ENCODE measurements at places on chromosomes 16 and 17.

DNA sequence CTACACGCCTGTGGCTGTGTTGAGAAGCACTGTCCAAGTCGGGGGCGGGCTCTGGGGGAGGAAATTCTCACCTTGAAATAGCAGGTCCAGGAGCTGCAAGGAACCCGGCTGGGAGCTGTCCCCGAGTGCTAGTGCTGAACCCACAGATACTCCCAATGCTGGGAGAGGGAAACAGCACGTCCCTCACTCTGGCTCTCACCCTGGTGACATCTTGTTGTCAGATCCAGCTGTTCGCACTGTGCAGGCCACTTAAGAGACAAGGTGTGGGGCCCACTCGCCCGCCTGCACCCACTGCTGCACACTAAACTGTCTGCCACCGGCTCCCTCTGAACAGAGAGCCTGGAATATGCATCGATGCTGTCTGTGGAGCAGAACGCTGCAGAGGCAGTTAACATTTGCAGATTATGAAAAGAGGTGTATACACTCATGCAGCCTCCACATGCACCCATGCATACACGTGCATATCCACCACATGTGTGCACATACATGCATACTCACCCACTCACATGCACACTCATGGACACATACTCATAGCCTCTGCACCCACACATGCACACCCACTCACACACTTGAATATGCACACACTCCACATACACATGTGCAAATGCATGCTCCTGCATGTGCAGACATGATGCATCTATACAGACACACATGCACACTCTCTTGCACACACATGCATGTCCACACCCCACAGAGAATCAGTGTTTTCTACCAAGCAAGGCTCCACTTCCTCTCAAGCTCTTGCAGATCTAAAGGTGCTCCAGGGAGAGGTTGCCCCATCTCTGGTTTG lies 42.0 kb downstream of the MGAT5B start:
- no peak for DNase-seq

GRCh38 chr17:48907713-48908046 lies 527 bp upstream of the UBE2Z start:
- DNase-seq = no peak

DNA sequence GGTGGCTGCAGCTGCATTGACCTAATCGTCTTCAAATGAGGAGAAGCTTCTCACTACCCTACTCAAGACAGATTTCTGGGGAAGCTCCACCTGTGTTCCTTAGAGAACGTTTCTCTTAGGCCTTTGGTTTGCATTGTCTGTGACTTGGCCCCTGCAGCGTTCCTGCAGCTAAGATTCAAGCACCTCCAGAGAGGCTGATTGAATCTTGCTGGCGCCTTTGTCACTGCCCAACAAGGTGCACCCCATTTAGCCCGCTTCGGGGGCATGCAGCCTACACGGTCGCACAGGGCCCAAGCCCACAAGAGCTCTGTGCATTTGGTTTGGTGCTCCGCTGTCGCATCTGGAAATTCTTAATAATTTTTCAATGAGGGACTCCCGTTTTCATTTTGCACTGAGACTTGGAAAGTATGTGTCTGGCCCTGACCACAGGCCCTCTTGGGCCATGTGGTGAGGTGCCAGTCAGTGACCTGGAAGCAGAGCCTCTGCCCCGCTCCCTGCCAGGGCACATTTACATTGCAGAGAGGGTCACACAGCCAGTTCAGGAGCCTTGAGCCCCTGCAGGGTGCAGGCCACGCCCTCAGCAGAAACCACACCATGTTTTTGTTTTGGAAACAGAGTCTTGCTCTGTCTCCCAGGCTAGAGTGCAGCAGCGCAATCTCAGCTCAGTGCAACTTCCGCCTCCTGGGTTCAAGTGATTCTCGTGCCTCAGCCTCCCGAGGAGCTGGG lies 51.1 kb upstream of the CACNG5 start:
- no peak for DNase-seq

GRCh38 chr17:29573871-29574731 lies 5.6 kb downstream of the TP53I13 start:
- DNase-seq = no peak

DNA sequence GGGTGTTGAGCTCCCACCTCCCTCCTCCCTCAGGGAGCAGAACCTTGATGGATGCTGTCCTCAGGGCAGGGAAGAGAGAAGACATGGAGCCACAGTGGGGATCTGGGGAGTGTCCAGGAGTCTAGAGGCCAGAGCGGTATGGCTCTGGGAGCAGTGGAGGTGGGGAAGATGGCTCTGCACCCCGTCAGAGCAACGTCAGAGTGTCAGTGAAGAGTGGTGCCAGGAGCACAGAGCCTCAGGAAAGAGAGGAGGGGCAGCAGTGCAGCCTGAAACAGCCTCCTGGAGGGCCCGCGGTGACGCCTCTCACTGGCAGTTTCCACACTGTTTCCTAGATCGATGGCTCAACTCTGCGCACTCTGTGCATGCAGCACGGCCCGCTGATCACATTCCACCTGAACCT lies 23.2 kb upstream of the SLC5A11 start:
- DNase-seq = no peak

DNA sequence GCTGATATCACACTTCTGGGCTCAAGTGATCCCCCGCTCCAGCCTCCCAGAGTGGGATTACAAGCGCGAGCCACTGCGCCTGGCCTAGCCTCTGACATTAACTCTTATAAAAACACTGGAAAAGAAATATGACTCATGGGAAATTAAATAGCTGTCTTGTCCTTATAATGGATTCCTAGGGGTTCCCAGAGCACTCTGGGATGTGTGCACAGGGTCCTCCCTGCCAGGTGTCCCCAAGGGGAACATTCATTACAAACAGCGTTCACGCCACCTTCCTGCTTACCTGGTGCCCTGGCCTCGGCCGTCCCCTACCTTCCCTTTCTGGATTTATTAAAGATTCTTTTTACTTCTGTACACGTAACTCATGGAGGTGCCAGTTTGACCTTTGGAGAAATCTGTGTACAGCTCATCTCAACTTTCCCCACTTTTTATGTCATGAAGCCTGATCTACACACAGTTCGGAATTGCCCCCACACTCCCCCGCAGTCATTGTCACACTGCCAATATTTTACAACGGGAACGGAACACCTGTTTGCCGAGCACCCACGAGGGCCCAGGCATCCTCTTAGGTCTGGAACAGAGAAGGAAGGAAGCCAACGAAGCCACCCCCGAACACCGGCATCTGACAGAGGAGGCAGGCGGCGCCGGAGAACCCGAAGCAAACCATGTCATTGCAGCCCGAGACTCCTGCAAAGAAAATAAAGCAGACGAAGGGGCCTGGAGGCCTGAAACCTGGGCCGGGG lies 39.7 kb upstream of the MEAK7 start:
- no peak for DNase-seq

GRCh38 chr17:73156887-73157520 lies 7.8 kb upstream of the SSTR2 start:
- no peak for DNase-seq

DNA sequence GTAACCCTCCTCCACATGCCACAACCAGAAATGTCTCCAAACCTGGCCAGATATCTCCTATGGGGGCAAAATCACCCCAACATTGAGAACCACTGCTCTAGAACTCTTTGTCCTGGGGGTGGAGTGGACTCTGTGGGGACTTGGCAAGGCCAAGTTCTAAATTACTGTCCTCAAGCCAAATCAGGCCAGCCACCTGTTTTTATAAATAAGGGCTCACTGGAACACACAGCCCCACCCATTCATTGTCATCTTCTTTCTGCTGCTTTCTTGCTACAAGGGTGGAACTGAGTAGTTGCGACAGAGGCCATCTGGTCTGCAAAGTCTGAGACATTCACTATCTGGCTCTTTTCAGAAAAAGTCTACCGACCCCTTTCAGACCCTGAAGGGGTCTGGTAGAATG lies 26.8 kb upstream of the TMEM220 start:
- no peak for DNase-seq

- no peak for DNase-seq
Observed at GRCh38 chr16:21940570-21940969, 12.6 kb upstream of the UQCRC2 start.

DNA sequence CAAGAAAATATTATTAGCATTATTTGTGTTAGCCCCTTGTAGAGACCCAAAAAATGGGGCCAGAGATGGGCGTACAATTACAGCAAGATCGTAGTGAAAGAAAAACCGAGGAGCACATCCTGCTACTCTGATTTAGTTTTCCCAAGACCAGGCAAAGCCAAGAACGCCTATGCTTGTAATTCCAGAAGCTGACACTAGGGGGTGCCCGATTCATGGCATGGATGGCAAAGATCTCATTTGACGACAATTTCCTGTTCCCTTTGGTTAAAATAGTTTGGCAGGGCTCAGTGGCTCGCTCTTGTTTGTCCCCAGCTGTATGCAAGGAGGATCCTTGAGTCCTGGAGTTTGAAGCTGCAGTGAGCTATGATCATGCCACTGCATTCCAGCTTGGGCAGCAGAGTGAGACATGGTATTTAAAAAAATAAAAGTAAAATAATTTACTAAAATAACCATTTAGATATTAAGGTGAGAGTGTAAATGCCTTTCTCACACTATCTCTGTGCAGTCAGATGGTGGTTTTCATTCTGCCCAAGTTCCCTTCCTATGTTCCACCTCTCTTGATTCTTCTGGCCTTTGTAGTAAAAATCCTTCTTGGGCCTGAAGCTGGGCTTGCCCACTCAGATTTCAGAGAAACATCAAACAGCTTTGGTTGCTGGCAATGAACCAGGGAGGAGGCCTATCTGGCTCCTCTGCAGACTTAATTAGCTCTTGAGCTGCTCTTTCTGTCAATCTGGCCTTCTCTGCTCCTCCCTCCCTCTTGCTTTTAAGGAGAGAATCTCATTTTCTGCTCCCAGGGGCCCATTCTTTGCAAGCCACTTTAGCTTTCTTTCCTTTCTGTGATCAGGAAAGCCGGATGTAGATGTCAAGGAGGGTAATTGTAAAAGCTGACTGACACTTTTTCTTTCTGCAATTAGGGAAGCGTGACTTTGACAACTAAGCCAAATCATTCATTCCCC lies 31.2 kb downstream of the TMEM238L start:
- no peak for DNase-seq

GRCh38 chr17:56536766-56537165 lies 56.7 kb upstream of the NOG start:
- no peak for DNase-seq

GRCh38 chr17:15263206-15263579 lies 1.9 kb downstream of the PMP22 start:
- no peak for DNase-seq

- DNase-seq = no peak
Observed at GRCh38 chr16:25613931-25614330, 77.8 kb upstream of the HS3ST4 start.

DNA sequence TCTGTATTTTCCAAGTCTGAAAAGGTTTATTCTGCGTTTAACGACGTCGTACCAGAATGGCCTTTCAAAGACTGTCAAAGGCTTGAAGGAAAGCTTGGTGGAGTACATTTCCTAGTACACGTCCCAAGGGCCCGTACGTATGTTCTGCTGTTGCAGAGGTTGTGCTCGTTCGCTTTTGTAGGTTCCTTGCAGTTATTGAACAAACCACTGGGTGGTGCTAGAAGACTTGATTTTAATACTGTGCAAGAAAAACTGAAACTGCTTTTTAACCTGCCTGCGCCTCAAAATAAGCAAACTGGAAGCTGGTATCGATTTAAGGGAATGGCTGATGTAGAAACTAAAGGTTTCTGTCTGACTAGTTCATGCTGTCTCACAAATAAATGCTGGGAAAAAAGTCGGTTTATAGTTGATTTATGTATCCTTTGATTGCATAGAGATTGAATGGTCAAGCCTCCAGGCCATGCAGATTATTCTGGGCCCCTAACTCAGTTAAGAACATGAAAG lies 54.6 kb downstream of the USP10 start:
- DNase-seq = peak; percentile 72
